Upper lobe of right lung (tissue), 1 donor: ENCODE measurements at places on chromosomes 13 and 19.
A peak's percentile ranks its signal among the peaks of the same experiment; 100 is the strongest.

DNA sequence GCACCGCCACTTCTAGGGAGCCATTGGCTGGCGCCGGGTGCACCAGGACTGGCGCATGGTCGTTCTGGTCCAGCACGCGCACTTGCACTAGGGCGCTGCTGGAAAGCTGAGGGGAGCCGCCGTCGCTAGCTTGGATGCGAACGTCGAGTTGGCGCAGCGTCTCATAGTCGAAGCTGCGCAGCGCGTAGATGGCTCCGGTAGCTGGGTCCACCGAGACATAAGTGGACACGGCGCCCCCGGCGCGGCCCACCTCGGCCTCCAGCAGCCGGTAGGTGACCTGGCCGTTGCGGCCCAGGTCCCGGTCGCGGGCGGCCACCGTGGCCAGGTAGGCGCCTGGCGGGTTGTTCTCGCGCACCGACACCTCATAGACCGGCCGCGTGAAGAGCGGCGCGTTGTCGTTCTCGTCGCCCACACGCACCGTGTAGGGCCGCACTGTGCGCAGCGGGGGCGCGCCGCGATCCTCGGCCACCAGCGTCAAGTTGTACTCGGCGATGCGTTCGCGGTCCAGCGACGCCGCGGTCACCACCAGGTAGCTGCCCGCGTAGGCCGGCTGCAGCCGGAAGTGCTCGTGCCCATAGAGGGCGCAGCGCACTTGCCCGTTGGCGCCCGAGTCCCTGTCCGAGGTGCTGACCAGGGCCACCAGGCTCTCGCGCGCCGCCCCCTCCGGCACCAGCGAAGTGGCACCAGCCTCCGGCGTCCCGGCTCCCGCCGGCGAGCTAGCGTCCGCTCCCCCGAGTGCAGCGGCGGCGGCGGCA, 1.7 kb downstream of the PCDH8 start:
- peak; percentile 73 for DNase-seq

- no peak for DNase-seq
Measured at GRCh38 chr13:55673910-55674309, 1466.8 kb upstream of the PRR20A start.

GRCh38 chr13:78576261-78576660, 27.1 kb downstream of the POU4F1 start:
- DNase-seq: no peak

DNA sequence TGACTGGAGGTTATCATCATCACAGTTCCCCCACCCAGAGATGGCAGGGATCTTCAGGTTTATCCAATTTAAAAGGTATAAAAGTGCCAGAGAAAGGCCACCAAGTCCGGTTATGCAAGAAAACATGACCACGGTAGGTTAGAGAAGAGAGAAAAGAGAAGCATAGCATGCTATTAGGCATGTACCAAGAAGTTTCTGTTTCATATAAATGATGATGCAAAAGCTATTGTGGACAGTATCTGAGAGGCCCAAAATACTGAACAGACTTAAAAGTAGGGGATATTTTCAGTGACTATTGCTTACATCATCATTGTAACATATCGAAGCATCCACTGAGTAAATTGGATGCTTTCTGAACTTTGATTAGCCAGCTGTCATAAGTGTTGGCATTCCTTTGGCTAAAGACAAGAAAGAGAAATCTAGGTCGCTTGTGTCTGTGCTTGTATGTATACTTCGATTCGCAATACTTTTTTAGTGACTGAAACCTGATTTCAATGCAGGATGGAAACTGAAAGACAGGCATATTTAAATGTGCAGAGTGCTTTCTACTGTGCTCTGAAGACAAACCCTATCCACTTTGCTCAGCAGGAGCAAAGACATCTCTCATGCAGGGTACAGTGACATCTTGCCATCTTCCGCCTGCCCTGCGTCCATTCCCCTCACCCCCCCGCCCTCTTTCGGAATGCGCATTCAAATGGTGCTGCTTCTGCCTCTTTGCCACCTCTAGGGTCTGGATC, 180.3 kb downstream of the SHISA2 start:
- DNase-seq: no peak

DNA sequence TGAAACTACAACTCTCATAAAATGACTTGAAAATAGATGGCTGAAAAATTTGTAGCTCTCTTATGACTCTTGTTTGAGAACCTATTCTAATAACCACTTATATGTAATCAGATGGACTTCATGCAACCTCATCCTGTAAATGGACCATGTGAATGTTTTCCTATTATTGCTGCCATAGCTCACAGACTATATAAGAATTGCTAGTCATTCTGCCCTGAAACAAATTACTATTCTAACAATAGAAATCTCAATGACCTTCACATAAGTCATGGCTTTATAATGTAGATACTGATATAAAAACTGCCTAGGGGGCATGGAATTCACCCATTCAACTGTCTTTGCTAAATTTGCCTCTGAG, 1111.0 kb upstream of the ATXN8OS start:
- DNase-seq: no peak

- DNase-seq: no peak
Measured at GRCh38 chr13:101624981-101625380, 172.5 kb downstream of the ITGBL1 start.

DNA sequence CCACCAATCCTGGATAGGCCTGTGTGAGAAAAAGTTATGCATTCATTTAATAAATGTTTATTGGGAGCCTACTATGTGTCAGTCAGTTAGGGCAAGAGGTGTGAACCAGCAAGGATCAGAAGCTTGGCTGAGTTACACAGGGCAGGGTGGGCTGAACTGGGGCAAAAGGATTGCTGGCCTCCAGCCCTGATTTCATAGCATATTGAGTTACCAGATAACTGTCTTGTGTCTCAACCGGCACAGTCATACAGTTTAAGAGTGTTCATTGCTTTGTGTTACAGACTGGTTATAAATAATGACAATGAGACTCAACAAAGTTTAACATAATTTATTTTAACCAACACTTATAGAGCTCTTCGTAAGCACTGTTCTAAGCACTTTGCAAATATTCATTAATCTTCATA, 253.8 kb downstream of the DLEU7 start:
- DNase-seq: no peak

DNA sequence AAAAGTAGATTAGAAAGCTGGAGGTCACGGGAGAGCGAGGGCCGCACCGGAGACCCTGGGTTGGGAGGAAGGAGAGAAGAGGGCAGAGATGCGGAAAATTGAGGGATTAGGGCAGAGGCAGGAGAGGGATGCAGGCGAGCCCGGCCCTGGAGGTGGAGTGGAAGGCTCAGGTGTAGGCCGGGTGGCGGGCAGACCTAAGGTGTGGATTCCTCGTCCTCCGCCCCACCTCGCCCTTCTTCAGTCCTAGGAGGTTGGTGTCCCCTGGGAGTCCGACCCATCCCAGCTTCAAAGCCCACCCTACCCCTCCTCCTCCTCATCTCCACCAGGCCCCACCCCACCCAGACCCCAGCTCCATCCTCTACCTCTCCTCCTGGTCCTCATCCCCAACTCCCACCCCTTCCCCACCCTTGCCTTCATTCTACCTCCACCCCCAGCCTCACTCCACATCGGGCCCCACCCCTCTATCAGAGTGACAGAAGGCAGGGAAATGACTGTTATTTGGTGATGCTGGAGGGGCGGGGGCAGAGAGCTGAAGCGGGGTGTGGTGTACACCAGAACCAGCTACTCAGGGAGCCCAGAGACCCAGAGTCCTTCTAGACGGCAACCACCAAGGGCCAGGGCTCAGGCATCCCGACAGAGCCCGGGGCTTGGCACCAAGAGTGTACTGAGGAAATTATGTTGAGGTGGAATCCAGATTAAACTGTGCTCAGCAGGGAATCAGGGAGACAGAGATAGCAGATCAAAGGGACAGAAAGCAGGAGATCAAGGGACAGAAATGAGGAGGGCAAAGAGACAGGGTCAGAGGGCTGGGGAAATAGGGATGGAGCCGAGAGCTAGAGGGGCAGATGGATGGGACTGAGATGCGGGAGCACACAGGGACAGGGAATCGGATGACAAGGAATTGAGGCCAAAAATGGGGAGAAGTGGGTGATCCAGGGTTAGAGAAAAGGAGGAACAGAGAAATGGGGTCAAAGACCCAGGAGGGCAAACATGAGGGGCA, 6.4 kb downstream of the ERFL start:
- no peak for DNase-seq
